ENCODE measurements at places on chromosomes 13 and 19.

DNA sequence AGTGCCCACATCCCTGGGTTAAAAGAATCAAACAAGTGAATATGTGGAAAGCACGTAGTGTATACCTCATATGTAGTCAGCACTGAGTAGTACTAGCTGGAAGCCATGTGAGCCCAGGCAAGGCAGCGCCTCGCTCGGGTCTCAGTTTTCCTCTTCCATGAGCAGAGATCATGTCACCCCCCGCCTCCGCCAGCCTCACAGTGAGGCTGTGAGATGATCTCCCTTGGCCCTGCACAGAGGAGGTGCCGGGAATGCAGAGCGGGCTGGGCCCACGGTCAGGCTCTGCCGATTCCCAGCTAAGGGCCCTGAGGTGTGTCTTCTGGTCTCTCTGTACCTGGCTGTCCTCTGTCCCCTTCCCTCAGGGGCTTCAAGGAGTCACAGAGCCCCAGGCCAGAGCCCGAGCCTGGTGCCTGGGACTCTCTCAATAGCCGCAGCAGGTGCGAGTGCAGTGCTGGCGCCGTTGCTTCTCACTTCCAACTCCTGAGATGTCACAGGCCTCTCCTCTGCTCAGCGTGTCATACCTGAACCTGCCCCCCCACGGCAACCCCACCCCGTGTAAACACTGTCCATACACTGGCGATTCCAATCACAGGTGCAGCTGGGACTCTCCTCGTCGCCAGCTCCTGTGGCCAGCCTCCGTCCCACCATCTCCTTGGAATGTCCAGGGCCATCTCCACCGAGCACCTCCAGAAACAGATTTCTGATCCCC lies 26.9 kb downstream of the DPF1 start:
- no peak for DNase-seq

- DNase-seq, result peak; percentile 10
These were observed 665.0 kb upstream of the SLITRK6 start for GRCh38 chr13:86464193-86464592.

DNA sequence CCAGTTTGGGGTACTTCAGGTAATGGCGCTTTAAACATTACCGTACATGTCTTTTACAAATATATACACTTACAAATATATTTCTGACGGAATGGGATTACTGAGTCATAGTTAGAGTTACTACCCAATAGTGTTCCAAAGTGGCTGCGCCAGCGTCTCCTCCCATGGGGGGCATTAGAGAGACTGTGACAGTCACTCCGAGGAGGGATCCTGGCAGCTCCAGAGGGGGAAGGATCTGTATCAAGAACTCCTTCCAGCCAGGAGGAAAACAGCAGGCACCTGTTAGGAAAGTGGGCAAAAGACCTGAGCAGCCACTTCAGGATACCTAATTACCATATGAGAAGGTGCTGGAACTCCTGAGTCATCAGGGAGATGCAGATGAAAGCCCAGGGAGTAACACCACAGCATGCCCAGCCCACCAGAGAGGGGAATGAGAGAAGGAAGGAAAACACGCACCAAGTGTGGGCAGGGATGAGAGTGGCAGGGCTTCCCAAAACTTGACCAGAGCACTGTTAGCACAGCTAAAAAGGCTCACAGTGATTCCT lies 52.9 kb downstream of the SLC7A9 start:
- DNase-seq, result no peak

DNA sequence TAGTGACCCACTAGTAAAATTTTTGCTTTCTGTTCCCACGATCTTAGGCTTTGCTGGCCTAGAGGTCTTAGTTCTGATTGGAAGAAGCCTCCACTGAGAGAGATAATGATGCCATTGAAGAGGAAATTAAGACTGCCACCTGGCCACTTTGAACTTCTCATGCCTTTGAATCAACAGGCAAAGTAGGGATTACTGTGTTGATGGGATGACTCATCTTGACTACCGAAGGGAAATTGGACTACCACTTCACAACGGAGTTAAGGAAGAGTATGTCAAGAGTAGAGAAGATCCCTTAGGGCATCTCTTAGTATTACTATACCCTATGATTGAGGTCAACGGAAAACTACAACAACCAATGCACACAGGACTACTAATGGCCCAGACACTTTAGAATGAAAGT lies 12.7 kb upstream of the FREM2 start:
- DNase-seq, result no peak

DNA sequence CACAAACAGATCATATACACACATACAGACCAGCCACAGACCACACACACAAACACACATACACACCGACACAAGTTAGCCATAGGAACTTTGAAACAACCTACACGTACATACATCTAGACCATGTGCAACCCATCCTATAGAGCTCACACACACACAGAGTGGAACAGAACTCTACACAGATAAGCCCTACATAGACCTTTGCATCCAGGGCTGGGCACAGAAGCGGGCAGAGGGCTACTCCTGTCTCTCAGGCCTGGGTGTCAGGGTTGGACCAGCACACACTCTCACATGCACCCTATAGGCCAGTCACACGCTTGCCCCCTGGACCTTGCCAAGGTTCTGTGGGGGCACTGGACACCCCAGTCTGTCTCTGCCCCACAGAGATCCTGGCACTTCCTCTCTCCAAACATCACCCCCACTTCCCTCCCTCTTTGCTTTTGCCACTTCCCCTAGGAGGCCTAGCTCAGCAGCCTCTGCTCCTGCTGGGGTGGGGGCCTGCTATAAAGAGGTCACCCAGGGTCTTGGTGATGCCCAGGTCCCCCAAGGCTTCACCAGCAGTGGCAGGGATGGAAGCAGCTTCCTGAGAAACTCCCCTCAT lies 5.8 kb upstream of the JUNB start:
- DNase-seq, result no peak

GRCh38 chr13:29756506-29756905 lies 93.9 kb downstream of the UBL3 start:
- peak; percentile 19 for DNase-seq

DNA sequence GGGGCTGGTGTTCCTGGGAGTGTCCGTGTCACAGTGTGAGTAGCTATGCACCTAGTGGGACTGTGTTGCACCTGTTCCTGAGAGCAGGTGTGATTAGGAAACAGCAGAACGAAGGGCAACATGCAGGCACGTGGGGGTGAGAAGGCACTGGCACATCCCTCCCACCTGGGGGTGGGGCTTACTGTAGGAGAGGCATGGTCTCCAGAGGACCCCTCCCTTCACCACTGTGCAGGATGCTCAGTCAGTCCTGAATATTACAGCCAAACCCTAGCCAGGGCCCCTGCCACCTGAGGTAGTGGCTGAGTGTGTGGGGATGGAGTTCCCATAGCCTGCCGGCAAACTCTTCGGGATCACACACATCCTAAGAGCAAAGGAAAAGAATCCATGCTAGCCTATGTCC lies 99.2 kb downstream of the ZDHHC20 start:
- no peak for DNase-seq

DNA sequence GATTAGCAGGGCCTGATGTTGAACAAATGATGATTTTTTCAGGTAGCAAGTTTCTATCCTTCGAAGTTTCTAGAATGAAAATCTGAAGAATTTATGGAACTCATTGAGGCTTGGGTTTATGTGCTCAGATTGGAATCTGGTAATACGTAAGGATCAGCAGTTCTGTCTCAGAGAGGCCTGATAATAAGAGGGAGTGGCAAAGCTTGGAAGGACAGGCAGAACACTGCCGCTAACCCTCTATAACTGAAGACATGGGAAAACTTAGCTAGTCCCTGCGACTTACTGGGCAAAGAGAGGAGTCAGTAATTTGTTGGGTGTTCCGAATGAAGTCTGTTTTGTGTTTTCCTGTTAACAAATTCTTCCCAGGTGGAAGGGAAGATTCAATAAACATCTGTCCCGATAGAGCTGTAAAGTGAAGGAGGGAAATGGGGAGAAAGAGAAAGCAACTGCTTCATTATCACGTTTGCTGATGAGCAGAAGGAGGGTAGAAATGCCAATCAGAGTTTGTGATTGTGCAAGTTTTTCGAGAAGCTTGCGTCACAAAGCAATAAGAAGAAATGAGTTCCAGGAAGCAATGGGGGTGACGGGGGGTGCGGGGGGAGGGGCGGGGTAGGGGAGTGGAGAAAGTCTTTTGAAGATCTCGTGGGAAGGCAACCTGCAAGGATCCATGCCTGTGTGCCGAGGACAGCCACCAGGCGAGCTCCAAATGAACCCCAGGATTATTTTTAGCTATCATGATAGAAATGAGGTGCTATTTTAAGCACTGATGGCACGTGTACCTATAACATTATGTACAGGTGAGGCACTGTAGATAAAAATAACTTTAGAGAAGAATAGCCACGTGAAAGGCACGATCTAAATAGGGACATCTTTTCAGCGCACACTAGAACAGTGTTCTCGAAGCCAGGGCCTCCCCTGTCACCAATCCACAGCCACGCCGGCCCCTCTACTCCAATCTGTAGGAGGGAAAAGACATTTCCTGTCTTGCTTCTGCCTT lies 224.1 kb downstream of the FGF9 start:
- DNase-seq, result no peak

DNA sequence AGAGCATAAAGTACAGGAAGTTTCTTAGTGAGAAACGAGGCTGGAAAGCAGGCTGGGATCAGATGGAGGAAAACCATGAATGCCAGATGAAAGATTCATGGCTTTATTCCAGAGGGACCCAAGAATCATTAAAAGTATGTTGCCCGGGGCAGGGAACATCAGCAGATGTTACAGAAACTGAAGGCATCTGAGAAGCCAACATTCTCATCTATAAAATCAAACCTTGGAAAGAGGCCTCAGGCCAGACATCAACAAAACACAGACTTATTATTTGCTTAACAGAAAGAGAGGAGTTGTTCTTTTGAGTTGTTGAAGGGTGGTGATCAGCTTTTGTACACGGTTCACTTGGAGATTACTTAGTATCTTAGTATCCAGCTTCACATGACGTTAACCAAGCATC lies 543.6 kb downstream of the RFC3 start:
- DNase-seq, result no peak

GRCh38 chr13:99327126-99327525 lies 19.9 kb upstream of the GPR183 start:
- no peak for DNase-seq

- DNase-seq, result no peak
These were observed 12.0 kb upstream of the NANOS3 start for GRCh38 chr19:13864667-13865570.

- no peak for DNase-seq
These were observed 3.0 kb downstream of the APOC2 start for GRCh38 chr19:44948763-44949374.

- peak; percentile 98 for DNase-seq
These were observed 572.8 kb downstream of the PCDH9 start for GRCh38 chr13:66657165-66657881.

DNA sequence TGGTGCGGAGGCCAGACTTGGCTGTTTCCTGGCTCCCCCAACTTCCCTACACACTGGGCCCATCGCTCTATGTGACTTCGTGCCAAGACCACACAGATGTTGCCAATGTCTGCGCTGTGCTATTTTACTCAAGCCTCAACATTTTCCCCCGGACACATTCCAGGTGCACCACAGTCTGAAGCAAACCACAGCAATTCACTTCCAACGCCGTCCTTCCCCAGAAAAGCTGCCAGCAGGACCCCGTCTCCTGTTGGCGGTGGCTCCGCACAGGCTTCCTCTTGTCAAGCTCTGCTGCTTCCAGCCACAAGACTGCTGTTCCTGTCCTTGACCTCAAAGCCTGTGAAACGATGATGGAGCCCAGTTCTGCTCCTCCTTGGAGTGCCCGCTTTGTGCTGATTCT lies 100.7 kb downstream of the CRYL1 start:
- DNase-seq, result peak; percentile 92

- DNase-seq, result no peak
These were observed 38.0 kb upstream of the ADGRE5 start for GRCh38 chr19:14343286-14343685.

- DNase-seq, result no peak
These were observed 12.1 kb upstream of the KLK14 start for GRCh38 chr19:51094696-51095279.

GRCh38 chr19:14375582-14376291 lies 5.5 kb upstream of the ADGRE5 start:
- DNase-seq, result no peak

GRCh38 chr19:16283210-16284061 lies 41.2 kb upstream of the KLF2 start:
- peak; percentile 73 for DNase-seq

- DNase-seq, result no peak
These were observed 770.8 kb upstream of the SLITRK6 start for GRCh38 chr13:86569974-86570373.

DNA sequence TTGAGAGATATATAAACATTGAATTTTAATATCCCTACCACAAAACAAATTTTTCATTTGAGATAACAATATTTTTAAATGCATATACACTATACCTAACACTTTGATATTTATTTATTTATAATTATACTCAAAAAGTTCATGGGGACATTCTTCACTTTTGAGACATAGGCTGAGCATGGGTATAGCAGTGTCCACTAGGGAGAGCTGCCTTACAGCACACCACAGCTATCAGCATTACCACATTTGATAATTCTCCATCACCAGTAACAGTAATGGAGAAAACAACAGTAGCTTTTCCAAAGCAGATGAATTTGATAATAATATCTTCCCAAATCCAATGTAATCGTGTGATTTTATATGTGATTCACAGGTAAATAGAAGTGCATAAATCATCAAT lies 626.1 kb downstream of the DACH1 start:
- DNase-seq, result peak; percentile 28

- DNase-seq, result no peak
These were observed 171.9 kb downstream of the TBC1D4 start for GRCh38 chr13:75309981-75310580.

DNA sequence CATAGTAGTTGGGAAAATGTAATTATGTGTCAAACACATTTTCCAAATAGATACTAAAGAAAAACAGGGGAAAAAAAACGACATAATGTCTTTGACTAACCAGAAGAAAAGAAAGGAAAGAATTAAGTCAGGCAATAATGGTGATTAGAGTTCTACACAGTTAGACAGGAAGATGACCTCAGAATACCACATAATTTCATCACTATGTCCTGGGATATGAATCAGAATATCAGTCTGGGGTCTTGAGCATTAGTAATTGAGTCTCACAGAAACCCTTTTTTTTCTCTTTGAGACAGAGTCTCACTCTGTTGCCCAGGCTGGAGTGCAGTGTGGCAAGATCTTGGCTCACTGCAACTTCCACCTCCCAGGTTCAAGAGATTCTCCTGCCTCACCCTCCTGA lies 503.4 kb downstream of the SLITRK1 start:
- no peak for DNase-seq

- no peak for DNase-seq
These were observed 14.1 kb downstream of the CARM1 start for GRCh38 chr19:10885201-10886169.

GRCh38 chr13:78409172-78409571 lies 194.2 kb downstream of the POU4F1 start:
- no peak for DNase-seq

- DNase-seq, result peak; percentile 38
These were observed 515.0 kb downstream of the TBC1D4 start for GRCh38 chr13:74966814-74967424.

DNA sequence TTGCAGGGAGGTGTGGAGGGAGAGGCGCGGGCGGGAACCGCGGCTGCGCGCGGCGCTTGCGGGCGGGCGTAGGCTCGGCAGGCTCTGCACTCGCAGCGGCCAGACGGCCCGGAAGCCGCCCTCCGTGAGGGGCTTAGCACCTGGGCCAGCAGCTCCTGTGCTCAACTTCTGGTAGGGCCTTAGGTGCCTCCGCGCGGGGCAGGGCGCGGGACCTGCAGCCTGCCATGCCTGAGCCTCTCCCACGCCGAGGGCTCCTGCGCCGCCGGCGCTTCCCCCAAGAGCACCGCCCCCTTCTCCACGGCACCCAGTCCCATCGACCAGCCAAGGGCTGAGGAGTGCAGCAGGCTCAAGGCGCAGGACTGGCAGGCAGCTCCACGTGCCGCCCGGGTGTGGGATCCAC lies 940.8 kb upstream of the PCDH9 start:
- DNase-seq, result no peak

- DNase-seq, result no peak
These were observed 10.0 kb downstream of the PMIS2 start for GRCh38 chr19:35595928-35596327.

GRCh38 chr13:20425819-20426219 lies 99.8 kb downstream of the CRYL1 start:
- DNase-seq, result no peak
